NCI-H748 treated with DMSO at 0.1 percent for 48 hours (cell line): ENCODE measurements at places on chromosomes 2 and 18.

- DNase-seq = peak; percentile 81
Measured at GRCh38 chr2:10228611-10229365, 73.9 kb upstream of the HPCAL1 start.

DNA sequence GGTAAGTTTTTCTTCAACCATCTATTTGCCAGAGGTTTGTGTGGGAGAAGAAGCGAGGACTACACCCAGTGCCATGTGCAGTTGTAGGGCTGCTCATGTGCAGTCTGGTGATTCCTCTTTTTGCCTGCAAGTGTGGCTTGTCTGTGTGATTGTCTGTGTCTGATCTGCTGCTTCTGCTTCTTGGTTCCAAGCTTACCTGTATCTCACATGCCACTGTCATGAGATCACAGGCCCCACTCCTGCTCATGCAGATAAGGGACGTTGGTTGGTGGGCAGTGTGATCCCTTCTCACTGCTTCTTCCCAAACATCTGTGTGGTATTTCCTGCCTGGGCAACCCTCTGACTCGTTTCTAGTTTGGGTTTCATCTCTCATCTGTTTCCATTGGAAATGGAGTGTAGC, 27.1 kb downstream of the RRM2 start:
- DNase-seq = no peak

DNA sequence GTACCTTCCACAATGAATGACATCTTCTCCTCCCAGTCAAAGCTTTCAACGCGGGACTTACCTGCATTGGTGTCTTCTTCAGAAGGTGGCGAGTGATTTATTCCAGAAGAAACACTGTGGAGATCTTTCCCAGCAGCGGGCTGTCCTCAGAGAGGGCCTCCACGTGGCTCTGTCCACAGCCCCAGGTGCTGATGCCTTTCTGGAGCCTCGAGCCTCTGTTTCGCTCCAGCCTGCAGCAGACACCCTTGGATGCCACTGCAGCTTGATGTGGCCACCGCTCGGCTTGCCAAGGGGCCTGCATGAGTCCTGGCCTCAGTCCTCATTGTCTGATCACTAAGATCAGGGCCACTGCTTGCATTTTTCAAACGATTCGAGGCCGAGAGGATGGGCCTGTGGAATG, 46.6 kb upstream of the GALR1 start:
- no peak for DNase-seq

DNA sequence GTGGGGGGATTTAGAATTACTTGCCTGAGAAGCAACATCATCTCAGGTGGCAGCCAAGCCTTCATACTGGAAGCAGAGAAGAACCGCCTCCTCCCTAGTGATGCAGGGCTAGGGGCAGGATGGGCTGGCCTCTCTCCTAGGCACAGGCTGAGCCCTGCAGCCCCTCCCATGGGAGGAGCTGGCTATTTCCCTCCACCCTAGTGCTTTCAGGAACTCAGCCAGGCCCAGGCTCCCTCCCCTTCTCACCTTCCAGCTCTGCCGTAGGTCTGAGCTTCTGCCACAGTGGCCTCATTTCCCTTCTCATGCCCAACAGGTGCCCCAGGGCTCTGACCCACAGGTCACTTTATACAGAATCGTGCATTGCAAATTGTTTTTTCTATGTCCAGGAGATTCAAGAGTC, 31.0 kb downstream of the CENPA start:
- DNase-seq = no peak
